ENCODE measurements at places on chromosomes 11 and 22.

DNA sequence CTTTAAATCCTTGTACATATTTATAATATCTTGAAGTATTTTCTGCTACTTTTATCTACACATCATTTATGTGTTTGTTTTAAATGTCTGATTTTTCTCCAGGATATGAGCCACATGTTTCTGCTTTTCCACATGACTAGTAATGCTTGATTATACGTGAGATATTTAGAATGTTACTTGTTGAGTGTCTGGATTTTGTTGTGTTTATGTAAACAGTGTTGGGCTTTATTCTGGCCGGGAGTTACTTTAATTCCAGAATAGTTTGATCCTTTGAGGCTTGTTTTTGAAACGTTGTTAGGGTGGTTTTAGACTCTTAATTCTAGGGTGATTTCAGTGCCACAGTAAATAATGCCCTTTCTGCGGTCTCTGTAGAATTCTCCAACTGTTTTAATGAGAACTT is 252.9 kb downstream of the BLID start:
- no peak for DNase-seq

GRCh38 chr22:20130319-20130718 is 1.3 kb upstream of the ZDHHC8 start:
- no peak for DNase-seq

DNA sequence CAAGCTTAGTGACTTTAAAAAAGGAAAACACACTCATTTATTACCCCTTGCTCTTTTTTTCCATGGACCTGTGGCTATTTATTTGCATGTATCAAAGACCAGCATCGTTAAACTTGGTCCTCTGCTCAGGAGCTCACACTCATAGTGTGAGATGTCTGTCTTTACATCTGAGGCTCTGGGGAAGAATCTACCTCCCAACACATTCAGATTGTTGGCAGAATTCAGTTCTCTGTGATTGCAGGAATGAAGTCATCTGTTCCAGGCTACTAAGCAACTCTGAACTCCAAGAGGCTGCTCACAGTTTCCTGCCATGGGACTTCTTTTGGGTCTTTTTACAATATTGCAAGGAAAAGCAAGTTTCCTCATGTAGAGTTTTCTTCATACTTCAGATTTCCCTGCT is 138.8 kb downstream of the LRRC4C start:
- no peak for DNase-seq

GRCh38 chr11:47148903-47149531 is 27.7 kb downstream of the ARFGAP2 start:
- DNase-seq = no peak

- DNase-seq = no peak
These were observed 32.1 kb downstream of the HSD17B12 start for GRCh38 chr11:43712676-43713075.

DNA sequence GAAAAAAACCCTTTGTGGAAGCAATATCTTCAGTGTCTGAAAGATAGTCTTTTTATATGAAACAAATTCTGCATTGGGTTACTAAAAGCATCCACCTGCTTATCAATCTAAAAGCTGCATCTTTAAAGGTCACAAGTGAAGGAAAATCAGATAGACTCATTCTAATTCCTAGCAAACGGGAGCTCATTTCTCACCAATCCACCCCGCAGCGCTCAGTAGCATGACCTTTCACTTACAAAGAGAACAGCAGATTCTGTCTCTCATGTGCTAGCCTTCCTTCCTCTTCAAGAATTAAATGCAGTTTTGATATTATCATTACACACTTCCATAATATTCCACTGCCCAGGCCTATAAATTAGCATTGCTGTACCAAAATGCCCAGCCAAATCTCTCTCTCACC is 212.9 kb downstream of the CADM1 start:
- DNase-seq = no peak

DNA sequence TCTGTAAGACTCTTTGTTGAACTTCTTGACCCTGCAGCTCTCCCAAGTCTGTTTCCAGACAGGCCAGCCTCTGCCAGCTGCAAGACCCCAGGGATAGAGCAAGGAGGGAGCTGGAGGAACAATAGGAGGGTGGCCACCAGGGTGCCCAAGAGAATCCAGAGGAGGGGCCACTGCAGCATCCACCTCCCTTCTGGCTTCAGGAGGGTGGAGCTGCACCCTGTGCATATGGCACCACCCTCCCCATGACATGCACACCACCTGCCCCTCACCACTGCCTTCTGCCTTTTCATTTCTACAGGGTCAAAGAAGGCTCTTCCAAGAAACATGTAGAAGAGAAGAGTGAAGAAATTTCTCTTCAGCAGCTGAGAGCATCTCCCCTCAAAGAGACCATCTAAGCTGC is 20.1 kb upstream of the POLA2 start:
- no peak for DNase-seq

- no peak for DNase-seq
These were observed 13.3 kb downstream of the MS4A13 start for GRCh38 chr11:60528465-60528864.
